Activated CD8-positive, alpha-beta T cell treated with anti-CD3 and anti-CD28 coated beads for 36 hours (primary cell): ENCODE measurements at places on chromosomes 5 and 9. TPM values are rescaled to one million over a fixed set of nuclear protein-coding genes. Genes with fewer than 3 reads are reported as not detected.

The ST8SIA4 gene
- 31.6 TPM for total RNA-seq

The TLE4 gene
- 31.9 TPM for total RNA-seq

The MAMDC4 gene
- 19.1 TPM for total RNA-seq

The GADD45G gene
- total RNA-seq: 5.0 TPM

The ISL1 gene
- total RNA-seq: not detected

The DMRT3 gene
- not detected for total RNA-seq

The PCDHGC5 gene
- total RNA-seq: not detected

The SHISAL2B gene
- not detected for total RNA-seq

The IRX1 gene
- not detected for total RNA-seq

The STKLD1 gene
- 0.52 TPM for total RNA-seq

The CAMK4 gene
- total RNA-seq: 79.7 TPM

The NUDT12 gene
- total RNA-seq: 3.0 TPM

GRCh38 chr5:130871346-130872086 lies 293.5 kb downstream of the HINT1 start:
- peak; percentile 44 for DNase-seq

DNA sequence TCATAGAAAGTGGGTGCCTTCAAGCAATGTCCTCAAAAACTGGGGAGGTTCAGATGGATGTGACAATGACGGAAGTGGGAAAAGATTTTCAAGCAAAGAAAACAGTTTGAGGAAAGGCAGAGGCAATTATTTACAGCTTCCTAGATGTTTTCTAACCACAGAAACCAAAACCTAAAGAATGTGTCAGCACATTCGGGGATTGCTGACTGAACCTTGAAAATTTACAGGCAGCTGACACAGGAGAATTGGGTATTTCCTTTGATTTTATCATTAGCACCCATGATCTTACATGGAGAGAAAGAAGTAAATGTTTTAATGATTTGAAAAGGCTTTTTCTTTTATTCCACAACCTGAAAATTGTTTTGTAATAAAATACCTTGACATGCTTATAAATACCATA lies 369.0 kb downstream of the ACTL7B start:
- DNase-seq: no peak

- peak; percentile 57 for DNase-seq
These were observed 8.7 kb upstream of the NDUFB6 start for GRCh38 chr9:32581512-32582143.

GRCh38 chr9:68793605-68794343 lies 88.7 kb downstream of the PIP5K1B start:
- peak; percentile 30 for DNase-seq

- DNase-seq: no peak
These were observed 1.6 kb downstream of the SOWAHA start for GRCh38 chr5:132814503-132815294.

- no peak for DNase-seq
These were observed 3.1 kb upstream of the IFNK start for GRCh38 chr9:27520986-27521385.

DNA sequence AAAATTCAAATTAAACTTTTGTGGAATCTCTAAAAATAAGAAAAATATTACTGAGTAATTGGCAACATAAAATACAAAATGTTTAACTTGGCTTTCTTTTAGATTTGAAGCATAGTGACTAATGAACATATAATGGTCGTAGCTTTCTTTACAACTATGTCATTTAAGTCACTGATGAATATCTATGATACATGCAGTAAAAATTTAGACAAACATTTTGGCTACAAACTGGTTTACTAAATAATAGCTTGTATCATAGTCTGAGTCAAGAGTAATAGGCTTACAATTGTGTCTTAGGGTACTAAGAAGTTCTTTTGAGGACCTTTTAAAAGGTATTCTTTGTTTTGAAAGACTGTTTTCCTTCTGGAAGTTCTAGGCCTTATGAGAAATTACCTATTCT lies 2.0 kb upstream of the APC start:
- DNase-seq: no peak

DNA sequence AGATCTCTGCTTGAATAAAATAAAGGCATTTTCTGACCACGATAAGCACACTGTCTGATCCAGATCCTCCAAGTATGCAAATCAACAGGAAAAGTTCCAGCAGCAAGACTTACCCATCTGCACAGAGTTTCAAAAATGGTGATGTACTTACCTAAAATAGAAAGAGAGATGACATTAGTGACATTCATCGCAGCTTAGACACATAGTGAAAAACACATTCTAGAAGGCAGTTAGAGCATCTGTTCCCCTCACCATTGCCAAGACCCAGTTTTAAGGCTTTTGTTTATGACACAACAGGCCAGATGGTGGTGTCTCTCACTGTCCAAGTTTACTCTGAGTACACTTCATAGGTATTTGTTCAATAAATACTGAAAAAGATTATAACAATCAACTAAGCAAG lies 207.7 kb downstream of the PDE4D start:
- no peak for DNase-seq

DNA sequence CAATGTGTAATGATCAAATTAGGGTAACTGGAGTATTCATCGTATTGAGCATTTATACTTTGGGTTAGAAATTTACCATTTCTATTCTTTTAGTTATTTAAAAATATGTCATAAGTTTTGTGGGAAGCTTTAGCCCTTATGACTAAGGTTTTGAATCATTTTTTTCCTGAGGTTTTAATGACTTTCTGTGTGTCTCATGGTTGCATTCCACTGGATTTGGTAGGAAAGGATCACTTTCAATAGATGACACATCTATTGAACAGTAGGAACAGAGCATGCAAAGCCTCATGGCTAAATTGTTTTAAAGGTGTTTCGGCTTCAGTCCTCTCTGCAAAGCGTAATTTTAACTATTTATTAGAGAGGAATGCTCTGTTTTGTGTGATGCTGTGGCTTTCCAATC lies 512.4 kb upstream of the CHD1 start:
- DNase-seq: no peak

GRCh38 chr9:34675048-34675714 lies 12.7 kb upstream of the CCL27 start:
- DNase-seq: peak; percentile 83

DNA sequence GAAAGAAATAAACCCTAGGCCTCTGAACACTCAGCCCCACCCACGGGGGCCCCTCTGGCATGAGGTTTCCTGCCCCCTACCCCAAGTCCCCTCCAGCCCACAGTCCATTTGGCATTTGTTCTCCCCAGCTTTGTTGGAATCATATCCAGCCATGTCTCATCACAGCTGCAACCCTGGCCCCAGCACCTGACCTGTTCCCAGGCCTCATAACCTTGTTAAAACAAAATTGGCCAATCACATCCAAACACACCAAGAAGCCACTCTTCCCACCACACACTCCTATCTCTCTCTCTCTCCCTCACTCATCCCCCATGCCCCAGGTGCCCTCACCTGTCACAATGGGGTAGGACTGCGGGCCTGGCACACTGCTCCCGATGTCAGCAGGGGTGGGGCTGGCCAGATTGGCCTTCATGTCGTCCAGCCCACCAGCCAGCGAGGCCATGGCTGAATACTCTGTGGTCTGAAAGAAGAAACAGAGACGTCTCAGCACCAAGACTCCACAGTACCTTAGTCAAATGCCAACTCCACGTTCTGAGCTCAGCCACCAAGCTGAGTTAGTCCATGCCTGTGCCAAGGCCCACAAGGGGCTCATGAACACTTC lies 110.9 kb downstream of the PAX5 start:
- DNase-seq: no peak

DNA sequence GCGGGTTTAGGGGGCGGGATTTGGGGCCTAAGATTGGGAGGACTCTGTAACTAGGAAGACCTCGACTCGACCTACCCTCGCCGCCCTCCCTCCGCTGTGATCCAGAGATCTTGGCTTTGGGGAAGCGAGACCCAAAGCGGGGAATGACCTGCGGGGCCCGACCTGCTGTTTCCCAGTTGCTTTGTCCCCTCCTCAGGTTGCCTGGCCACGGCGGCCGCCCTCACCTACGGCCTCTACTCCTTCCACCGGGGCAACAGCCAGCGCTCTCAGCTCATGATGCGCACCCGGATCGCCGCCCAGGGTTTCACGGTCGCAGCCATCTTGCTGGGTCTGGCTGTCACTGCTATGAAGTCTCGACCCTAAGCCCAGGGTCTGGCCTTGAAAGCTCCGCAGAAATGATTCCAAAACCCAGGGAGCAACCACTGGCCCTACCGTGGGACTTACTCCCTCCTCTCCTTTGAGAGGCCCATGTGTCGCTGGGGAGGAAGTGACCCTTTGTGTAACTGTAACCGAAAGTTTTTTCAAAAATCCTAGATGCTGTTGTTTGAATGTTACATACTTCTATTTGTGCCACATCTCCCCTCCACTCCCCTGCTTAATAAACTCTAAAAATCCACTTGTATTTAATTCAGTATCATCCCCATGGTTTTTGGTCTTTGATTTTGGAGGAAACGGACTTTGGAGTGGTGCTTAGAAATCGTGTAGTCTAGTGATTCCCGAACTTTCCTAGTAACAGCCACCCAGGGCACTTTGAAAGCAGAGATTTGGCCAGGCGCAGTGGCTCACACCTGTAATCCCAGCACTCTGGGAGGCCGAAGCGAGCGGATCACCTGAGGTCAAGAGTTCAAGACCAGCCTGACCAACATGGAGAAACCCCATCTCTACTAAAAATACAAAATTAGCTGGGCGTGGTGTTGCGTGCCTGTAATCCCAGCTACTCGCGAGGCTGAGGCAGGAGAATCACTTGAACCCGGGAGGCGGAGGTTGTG lies 878 bp downstream of the HIGD2A start:
- DNase-seq: no peak

DNA sequence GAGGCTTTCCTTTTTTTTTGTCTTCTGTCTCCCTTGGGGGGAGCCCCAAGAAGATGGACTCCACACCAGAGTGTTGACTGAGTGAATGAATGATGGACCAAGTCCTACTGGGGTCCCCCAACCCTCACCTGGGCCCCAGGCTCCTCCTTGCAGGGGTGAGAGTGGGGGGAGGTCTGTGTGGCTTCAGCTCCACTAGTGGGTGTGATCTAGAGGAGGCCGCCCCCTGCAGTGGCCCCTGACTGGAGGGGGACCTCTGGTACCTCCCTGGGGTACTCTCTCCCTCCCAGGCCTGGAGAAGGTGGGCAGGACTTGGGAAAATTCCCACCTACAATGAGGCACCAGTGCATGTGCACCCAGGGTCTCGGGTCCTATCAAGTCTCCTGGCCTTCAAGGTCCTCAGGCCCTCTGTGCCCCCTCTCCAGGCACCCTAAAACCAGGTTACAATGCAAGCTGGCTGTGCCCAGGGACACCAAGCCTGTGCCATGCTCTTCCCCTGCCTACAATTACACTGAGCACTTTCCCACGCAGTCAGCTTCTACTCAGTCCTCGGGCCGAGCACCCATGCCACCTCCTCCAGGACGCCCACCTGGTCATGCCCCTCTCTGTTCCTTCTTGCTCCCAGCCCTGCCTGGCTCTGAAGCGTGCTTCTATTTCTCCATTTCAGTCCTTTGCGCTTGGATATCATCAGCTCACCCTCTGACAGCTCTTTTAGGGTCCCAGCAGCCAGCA lies 117.2 kb upstream of the PHYKPL start:
- no peak for DNase-seq

- DNase-seq: no peak
These were observed 135.6 kb downstream of the FOXD1 start for GRCh38 chr5:73312872-73313510.
